ENCODE measurements at places on chromosomes 16 and 17. TPM values are rescaled to one million over a fixed set of nuclear protein-coding genes. Genes with fewer than 3 reads are reported as not detected.

GRCh38 chr16:30628628-30629540 is 18.7 kb upstream of the ZNF689 start:
- peak; percentile 84 for DNase-seq

The TPSD1 gene
- not detected for total RNA-seq

DNA sequence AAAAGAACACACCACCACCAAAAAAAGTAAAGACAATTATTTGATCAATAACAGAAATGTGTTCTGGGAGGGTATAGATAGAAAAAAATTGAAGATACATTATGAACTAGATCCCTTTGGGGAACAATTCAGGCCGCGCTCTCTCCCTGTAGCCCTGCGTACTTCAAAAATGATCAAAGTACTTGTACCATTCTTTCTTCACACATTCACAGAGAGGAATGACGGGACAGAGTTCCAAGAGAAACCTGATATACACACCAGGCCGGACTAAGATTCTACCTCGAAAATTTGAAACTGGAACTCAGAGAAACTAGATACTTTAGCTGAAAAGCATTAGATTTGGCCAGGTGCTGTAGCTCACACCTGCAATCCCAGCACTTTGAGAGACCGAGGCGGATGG is 50.0 kb downstream of the CNOT1 start:
- no peak for DNase-seq

DNA sequence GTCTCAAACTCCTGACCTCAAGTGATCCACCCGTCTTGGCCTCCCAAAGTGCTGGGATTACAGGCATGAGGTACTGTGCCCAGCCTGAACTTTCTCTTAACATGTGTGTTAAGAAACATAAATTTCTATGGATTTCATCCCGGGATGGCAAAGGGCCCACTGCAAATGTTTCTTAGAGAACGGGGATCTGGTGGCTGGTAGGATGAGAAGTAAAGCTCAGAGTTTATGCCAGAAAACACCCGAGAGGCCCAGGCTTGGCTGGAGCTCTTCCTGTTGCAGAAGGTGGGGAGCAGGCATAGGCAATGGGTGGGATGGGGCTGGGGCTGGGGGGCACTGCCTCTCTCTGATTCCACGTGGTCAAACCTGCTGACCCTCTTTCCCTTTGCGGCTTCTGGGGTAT is 5.6 kb upstream of the CARHSP1 start:
- DNase-seq: no peak

GRCh38 chr17:81845881-81846742 is 11.3 kb upstream of the PPP1R27 start:
- no peak for DNase-seq

DNA sequence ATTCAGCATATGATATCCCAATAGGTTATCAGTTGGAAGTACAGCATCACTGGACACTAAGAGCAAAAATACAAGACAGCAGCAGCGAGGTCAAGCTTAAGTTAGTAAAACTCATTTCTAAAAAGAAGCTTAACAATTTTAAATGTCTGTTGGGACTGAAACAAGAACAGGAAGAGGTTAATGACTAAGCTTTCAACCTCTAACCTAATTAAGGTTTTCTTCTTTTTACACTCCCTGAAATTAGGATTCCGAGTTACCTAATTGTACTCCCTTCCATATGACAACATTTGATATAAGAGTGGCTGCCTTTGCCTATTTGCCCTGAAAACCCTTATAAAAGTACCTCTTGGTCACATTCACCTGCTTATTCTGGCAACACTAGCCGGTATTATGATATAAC is 34.3 kb downstream of the CPSF4L start:
- DNase-seq: no peak

DNA sequence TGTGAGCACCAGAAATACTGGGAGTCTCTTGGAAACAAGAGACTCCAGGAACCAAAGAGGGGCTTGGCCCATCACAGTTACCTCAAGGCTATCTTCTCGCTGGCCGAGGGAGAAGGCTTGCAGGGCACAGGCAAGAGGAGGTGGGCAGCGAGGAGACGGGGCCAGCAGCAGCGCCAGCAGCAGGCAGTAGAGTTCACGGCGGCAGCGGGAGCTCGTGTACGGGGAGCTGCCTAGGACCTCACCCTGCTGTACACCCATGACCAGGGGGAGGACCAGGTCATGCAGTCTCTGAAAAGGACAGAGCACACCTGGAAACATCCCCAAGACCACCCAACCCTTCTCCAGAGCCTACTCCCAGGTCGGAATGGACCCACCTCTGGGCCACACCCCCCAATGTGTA is 30.8 kb downstream of the PELP1 start:
- no peak for DNase-seq

GRCh38 chr16:69595127-69596036 is 29.6 kb downstream of the NFAT5 start:
- no peak for DNase-seq

GRCh38 chr17:56727876-56728617 is 105.7 kb downstream of the C17orf67 start:
- DNase-seq: no peak

DNA sequence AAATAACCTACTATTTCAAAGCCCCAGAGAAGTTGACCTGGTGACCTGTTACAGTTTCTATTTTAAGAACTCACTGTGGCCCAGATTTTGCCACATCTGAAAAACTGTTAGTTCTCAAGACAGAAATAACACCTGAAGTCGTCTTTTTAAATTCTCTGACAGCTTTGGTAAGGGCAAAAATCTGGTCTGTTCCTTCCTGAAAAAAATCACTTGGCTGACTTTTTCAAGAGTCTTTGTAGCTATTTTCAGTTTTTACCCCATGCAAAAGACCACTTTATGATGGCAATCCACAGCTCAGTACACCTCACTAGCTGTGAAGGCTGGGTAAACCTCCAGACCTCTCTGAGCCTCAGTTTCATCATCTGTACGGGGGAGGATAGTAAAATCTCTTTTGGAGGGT is 60.7 kb upstream of the SREBF1 start:
- DNase-seq: no peak

GRCh38 chr17:45265821-45266220 is 3.9 kb upstream of the SPATA32 start:
- no peak for DNase-seq

The KRTAP4-3 gene
- not detected for total RNA-seq

The CNTD1 gene
- total RNA-seq: 0.43 TPM

- DNase-seq: no peak
These were observed 15.2 kb downstream of the ZFHX3 start for GRCh38 chr16:73032541-73033270.

DNA sequence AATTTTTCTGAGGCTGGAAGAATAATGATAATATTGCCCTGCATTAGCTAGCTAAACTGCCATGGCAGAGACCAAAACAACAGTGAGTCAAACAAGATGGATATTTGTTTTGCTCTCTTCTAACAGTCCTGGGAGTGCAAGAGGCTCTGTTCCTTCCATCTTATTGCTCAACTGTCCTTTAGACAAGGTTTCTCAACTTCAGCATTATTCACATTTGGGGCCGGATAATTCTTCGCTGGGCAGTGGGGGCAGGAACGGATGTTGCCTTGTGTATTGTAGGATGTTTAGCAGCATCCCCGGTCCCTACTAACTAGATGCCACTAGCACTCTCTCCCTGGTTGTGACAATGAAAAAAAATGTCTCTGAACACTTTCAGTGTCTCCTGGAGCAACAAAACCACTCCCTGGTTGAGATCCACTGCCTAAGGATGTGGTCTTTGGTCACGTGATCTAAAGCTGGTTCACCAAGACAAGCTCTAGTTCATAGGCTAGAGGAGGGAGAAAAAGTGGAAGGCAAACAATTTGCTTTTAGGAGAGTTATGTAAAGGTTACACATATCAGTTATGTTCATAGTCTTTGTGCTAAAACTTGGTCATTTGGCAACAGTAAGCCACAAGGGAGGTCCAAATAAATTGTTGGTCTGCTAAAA is 144.4 kb downstream of the PCTP start:
- no peak for DNase-seq

The ABCC3 gene
- not detected for total RNA-seq

The MVD gene
- total RNA-seq: 96.1 TPM

DNA sequence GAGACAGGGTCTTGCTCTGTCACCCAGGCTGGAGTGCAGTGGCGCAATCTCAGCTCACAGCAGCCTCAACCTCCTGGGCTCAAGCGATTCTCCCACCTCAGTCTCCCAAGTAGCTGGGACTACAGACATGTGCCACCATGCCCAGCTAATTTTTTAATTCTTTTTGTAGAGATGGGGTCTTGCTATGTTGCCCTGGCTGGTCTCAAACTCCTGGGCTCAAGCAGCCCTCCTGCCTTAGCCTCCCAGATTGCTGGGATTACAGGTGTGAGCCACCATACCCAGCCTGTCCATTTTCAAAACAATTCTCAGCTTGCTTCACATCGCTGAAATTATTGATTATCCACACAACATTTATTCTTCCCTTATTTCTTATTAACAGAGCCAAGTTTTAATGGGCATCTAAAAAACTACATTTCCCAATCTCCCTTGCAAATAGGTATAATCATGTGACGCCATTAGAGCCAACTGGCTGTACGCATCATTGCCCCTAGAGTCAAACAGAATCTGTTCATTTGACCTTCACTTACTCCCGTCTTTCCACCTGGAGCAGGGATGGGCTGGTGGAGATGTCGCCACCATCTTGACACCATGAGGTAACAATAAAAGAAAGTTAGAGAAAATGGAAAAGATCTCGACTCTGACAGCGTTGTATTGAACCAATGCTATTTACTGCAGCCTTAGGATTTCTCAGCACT is 148.0 kb upstream of the FOXF1 start:
- no peak for DNase-seq

DNA sequence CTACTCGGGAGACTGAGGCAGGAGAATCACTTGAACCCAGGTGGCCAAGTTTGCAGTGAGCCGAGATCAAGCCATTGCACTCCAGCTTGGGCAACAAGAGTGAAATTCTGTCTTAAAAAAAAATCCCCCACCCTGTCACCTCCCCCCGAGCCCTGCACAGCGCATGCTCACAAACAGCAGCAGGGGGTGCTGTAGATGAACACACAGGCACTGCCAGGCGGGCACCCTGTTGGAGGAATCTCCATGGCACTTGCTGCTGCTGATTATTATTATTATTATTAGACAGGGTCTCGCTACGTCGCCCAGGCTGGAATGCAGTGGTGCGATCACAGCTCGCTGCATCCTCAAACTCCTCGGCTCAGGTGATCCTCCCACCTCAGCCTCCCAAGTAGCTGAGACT is 24.6 kb downstream of the FZD2 start:
- DNase-seq: no peak

GRCh38 chr16:31108035-31108793 is at the start of gene BCKDK:
Gene BCKDK (plus strand): TSS chr16:31108386. CDS start chr16:31109224, 838 bp downstream.
- DNase-seq: peak; percentile 76

DNA sequence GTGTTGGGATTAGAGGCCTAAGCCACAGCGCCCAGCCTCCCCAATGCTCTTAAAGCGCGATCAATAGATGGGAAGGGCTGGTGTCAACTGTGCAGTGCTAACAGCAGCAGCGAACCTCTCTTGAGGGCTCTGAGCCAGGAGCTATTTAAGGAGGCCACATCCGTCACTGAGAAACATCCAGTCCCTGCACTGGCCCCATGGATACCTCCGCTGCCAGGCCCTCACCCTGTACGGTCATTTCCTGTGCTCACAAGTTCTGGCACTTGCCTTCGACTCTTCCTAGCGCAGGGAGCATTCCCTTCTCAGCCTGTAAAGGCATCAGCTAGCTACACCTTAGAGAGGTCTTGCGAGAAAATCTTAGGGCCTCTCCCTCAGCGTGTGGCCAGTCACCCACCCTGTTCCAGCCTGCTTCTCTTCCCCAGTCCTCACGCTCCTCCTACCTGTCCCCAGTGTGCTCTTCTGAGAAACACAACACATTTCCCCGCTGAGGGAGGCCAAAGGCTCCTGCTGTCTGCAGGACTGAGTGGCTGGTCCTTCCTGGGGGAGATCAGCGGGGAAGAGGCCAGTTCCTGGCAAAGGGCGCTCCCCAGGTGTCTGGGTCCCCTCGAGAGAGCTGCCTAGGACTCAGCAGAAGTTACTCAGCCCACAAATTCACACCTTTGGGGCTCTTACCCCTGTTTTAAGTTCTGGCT is 28.6 kb downstream of the GTF3C1 start:
- no peak for DNase-seq

DNA sequence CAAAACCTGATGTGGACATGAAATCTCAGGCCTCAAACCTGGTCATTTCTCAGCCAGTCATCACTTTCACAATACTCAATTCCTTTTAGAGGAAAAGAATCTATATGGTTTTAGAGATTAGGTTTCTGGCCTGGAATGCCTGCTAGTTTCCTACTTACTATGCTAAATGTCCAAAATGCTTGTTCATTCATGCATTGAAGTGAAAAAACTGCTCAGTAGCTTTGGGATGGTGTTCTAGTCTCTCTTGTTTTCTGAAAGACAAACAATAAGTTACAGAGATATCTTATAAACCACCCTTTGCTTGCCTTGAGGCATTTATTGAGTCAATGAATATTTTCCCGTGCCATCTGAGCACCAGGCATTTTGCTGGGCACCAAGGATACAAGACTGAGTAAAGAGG is 1146.5 kb upstream of the GOT2 start:
- no peak for DNase-seq

GRCh38 chr16:16154281-16154951 is 68.9 kb downstream of the ABCC6 start:
- DNase-seq: no peak

- peak; percentile 64 for DNase-seq
These were observed 1.1 kb upstream of the STUB1 start for GRCh38 chr16:678858-679813.

The VPS25 gene
- 58.4 TPM for total RNA-seq

DNA sequence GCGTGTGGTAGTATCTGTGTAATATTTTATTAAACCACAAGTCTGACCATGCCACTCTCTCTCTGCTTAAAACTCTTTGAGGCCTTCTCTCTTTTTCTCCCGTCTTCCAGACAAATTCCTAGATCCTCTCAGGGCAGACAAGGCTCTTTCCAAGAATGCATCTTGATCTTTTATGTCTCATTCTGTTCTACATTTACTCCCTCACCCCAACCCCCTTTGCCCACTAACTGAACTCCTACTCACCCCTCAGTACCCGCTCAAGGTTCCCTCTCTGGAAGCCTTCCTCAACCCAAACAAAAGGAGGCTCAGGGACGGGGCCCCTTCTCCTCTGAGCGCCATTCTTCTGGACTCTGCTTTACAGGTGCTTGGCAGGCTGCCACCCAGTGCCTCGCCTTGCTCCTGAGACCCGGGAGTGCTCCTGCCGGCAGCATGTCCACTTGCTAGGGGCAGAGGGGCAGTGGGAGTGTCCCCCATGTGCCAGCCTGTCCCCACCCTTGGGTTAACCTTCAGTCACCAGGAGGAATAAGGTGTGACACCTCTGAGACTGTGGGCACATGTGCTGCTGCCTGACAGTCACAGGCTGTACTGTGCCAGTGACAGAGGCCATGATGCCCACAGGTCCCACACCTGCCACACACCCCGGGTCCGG is 9.2 kb downstream of the SLC13A2 start:
- DNase-seq: no peak
